ENCODE measurements at places on chromosomes 3 and 15.

GRCh38 chr3:154973851-154974250, 106.3 kb upstream of the MME start:
- DNase-seq = no peak

- DNase-seq = no peak
Measured at GRCh38 chr3:177124882-177125281, 72.4 kb downstream of the TBL1XR1 start.

DNA sequence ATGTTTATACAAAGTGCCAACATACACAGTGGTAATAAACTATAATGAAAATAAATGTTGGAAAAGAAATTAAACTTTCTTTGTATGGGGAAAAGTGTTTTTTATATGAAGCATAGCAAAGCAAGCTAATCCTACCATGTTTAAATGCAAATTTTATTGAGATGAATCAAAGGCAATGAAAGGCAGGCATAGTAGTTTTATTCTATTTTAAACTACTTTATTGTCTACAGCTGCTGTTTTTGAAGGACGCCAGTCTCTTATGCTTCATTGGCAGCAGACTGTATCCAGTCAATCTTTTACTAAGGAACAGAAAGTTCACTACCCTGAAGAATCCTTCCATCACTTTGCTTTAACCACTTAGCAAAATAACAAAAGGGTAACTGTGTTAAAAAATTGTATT, 761.0 kb downstream of the ROBO2 start:
- no peak for DNase-seq

DNA sequence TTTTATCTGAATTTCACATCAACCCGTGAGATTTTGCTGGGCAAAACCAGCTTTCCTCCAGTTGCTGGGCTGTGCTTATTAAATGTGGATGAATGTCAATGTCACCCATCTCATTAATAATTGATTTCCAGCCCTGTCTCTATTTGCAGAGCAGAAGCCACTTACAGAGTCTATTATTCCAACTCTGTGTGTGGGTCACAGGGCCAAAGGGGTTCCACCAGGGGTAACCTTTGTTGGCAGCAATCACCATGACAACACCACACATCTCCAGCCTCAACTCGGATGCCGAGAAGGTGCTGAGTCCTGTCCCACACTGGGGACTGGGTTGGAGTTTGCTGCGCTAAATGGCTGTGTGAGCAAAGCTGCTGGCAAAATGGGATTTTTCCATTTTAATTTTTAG, 51.1 kb upstream of the WNT5A start:
- DNase-seq = no peak

DNA sequence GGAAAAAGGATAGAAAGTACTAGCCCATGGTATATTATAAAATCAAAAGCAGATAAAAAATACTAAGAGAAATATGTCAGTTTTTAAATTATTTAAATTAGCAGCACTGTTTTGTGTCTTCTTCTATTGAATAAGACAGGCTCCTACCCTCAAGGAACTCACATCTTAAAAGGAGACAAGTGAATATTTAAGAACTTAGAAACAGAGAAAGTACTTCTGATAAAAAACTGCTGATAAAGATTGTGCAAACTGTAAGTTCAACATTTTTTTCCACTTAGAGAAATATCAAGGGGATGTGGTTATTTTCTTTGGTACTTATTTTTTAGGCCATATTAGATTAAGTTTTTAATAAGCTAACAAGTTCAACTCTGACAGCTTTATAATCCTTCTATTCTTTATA, 3.0 kb upstream of the ANKRD28 start:
- DNase-seq = no peak

DNA sequence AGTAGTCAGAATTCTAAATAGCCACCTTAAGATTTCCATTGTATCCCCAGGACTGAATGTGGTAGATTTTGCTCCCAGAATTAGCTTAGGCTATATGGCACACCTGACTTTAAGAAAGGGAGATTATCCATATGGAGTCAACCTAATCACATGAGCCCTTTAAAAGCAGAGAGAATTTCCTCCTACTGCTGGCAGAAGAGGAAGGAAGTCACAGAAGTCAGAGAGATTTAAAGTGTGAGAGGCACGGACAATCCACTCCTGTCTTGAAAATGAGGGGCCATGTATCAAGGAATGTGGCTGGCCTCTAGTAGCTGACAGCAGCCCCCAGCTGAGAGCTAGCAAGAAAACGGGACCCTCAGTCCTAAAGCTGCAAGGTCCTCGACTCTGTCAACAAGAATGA, 26.8 kb downstream of the LRRC31 start:
- DNase-seq = no peak

GRCh38 chr3:48694610-48695392, 9.1 kb upstream of the NCKIPSD start:
- peak; percentile 97 for DNase-seq

DNA sequence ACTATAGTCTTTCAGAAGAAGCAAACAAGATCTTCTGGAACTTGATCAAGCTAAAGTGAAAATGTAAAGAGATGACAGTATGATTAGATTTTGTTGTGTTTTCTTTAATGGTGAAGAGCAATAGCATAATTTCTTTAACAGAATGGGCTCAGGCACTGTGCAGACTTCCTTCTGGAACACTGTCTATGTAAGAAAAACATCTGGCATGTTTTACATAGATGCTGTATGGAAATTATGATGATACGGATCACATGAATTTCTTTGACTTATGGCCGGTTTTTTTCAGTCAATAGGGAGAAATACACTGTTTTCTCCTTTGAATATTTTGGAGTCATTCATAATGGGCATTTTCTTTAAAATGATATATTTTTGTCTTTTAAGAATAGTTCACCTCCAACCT, 42.6 kb downstream of the PHLDB2 start:
- DNase-seq = no peak

GRCh38 chr3:136667081-136667480, 85.1 kb downstream of the STAG1 start:
- peak; percentile 16 for DNase-seq

- no peak for DNase-seq
Measured at GRCh38 chr15:38076786-38077185, 142.3 kb downstream of the TMCO5A start.

- DNase-seq = peak; percentile 81
Measured at GRCh38 chr15:25860885-25861866, 2.0 kb downstream of the ATP10A start.

- DNase-seq = no peak
Measured at GRCh38 chr3:62284442-62284841, 88.9 kb downstream of the FEZF2 start.

DNA sequence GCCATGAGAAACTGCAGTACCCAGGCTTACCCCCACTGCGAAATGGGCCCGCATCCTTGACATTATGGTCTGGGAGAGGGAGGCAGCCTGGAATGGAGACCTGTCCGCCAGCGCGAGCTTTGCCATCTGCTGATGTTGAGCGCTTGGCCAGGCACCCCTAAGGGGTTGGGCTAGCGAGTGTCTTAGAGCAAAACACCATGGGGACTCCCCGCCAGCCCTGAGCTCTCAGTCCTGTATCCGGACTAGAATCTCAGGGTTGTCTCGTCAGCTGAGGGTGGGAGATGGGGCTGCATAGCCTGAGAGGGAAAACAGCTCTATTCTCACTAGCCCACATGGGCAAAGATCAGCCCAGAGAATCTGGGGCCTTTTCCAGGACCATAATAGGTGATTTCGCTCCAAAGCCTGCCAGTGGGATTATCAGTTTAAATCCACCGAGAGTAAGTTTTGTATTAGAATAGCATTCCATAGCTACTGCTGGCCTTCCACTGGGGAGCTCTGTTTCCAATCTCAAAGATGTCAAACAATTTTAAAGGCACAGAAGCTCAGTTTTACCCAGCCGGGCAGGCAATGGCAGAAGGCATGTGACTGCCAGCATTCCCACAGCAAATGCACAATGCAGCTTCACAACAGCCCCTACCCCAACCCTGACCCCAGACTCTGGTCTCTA, 167.5 kb upstream of the TPM1 start:
- DNase-seq = no peak

DNA sequence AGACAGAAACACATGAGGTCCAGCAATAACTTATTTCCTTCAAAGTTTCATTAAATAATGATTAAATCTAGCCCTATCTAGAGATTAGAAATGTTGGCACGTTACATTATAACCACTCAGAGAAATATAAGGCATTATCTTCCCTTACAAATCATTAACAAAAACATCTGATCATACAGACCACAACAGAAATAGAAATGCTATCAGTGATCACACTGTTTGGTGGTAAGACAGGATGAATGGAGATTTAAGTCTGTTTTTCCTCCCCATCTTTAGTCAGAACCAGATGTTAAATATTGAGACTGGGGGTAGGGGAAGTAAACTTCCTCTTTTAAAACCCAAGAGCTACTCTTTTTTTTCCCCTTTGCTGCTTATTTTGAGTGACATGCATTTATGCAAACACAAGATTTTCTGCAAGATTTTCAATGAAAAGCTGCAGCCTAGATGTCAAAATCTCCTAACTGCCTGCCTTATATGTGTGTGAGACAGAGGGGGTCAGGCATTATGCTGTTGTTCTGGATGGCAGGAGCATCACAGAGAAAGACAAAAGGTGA, 70.4 kb downstream of the CBLB start:
- peak; percentile 29 for DNase-seq

DNA sequence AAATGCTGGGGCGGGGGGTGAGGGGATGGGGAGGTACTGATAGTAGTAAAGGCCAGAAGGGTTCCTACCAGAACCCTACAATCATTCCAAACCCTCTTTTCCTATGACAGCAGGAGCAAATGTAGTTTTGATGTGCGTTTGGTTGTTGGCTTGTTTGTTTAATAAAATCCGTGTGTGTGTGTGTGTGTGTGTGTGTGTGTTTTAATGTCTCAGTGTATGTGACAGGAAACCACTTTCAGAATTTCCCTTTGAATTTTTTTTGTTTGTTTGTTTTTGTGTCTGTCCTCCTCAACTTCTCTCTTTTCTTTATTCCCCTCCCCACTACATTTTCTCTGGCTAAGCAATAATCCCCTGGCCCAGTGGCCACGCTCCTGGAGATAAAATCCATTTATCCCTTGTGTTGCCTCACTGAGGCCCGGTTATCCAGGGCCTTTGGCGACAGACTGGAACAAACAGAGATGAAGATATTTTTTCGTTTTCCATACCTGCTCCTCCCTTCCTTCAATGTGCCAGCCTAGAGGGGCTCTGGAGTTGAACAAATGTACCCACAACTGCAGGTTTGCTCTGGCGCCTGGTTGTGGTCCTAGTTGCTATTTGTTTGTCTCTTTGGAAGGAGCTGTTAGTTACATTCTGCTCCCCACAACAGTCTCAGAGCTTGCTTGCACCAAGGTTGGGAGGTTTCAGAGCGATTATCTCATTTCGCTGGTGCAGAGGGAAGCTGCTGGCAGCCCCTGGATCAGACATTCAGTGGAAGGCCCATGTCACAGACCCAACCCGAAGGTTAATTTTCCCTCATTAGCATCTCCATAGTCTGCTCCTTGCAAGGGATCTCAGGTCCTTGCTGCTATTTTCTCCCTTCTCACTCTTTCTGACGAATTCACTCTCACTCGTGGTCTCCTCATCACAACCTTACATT, 17.9 kb downstream of the NR2F2 start:
- no peak for DNase-seq

DNA sequence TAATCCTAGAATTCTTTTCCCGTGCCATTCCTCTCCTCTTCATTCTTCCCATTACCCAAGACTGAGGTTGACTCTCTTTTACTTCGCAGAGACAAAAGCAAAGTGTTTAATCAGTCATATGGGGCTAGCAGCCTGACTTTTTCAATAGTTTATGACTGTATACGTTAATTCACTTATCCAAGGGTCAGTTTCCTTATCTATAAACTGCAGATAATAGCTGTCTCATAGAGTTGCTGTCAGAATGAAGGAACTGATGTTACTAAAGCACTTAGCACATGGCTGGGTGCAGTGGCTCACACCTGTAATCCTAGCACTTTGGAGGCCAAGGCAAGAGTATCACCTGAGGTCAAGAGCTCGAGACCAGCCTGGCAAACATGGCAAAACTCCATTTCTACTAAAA, 43.5 kb upstream of the ULK4 start:
- no peak for DNase-seq

GRCh38 chr3:10523561-10523960, 18.2 kb upstream of the ATP2B2 start:
- DNase-seq = no peak

- peak; percentile 67 for DNase-seq
Measured at GRCh38 chr15:88911766-88912118, 1.4 kb downstream of the MFGE8 start.

- DNase-seq = peak; percentile 43
Measured at GRCh38 chr3:84724877-84725276, 233.9 kb upstream of the CADM2 start.

- DNase-seq = peak; percentile 95
Measured at GRCh38 chr3:57918123-57918837, 89.9 kb upstream of the FLNB start.

- no peak for DNase-seq
Measured at GRCh38 chr3:171195686-171196085, 169.2 kb upstream of the SLC2A2 start.

DNA sequence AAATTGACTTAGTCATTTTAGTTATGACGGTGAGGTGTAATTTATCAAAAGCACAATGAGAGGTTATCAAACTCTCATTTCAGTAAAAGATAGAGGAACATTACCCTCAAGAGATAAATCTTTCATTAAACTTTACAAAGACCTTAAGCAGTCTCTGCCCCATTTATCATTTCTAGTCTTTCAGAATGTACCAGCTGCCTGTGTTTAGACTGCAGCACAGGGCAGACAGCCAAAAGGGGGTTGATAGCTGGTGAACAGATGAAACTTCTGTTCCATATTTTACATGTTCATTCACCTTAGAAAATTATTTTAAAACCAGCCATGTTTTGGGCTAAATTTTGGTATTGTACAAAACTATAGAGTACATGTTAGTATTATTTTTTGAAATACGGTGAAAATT, 514.6 kb upstream of the CNTN3 start:
- DNase-seq = no peak

- DNase-seq = peak; percentile 29
Measured at GRCh38 chr3:42159706-42160472, 68.7 kb downstream of the TRAK1 start.

GRCh38 chr3:148457886-148458285, 239.8 kb upstream of the AGTR1 start:
- no peak for DNase-seq

GRCh38 chr3:188439080-188439479, 285.1 kb downstream of the LPP start:
- DNase-seq = no peak

GRCh38 chr3:102536456-102536855, 101.6 kb downstream of the ZPLD1 start:
- peak; percentile 58 for DNase-seq

DNA sequence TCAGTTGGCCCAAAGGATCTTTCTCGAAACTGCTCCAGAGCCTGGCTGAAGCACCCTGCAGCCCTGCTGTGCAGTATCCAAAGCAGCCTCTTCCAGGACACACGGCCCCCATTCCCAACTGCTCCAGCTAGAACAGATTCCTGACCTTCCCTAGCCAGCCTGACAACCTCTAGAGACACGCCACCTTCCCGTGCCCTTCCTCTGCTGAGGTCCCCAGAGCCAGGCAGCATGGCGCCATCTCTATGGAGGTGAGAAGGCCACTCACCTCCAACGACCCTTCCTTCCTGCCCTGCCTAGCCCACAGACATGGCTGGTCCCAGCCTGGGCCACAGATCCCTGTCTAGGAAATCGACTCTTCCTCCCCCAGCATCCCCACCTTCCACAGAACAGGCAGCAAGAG, 3.1 kb downstream of the KIF7 start:
- no peak for DNase-seq

- DNase-seq = no peak
Measured at GRCh38 chr15:42705336-42705735, 31.6 kb downstream of the CDAN1 start.

All from GM23248 (cell line).